ENCODE measurements at places on chromosomes 12 and 14.

DNA sequence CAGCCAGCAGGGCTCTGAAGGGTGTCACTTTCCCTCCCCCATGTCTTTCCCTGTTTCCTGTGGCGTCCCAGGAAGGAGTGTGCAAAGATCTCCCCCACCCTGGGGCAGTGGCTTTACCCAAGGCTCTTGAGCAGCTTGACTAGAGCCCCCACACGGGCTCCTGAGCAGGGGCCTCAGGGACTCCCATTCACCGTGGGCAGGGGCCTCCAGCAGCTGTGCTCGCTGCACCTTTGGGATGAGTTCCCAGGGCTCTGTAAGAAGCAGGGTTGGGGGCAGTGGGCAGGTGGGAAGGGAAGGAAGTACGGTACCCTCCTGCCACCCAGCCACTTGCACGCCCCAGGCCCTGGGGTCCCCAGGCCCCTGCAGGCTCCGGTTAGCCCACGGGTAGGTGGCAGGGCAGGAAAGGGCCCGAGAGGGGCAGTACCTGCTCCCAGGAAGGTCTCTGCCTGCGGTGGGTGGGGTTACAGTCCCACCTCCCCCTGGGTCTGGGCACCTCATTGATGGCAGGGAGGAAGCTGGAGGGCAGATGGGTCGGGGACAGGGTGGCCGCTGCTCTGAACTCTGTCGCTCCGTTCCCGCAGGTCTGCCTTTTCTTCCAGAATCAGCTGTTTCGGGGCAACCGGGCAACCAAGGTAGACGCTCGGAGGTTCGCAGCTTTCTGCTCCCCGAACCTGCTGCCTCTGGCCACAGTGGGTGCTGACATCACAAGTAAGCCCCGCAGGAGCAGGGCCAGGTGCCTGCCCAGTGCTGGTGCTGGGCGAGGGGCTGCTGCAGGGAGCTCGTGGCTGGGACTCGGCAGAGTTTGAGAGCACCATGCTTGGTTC, 13.0 kb downstream of the ASPG start:
- no peak for DNase-seq

- DNase-seq: no peak
These were observed 6.4 kb upstream of the EP400 start for GRCh38 chr12:131943389-131943788.

DNA sequence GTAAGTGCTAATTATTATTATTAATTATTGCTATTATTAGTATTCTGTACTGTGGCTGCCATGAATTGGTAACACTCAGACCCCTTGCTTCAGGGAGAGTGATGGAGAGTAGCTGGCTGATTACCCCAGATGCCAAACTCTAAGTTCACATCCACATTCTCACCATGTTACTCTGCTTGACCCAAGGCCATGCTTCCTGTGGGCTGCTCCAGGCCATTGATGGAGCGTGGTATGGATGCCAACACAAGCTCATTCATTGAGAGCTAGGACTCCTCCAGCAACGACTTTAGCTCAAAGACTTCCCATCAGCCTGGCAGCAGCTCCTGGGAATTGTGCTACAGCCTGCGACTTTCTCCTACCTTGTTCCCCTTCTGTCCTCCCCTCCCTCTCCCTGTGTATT, 233.4 kb downstream of the MSRB3 start:
- DNase-seq: no peak

GRCh38 chr14:20873370-20874177, 17.6 kb upstream of the RNASE3 start:
- DNase-seq: peak; percentile 72

GRCh38 chr12:62268956-62269355, 8.8 kb downstream of the USP15 start:
- DNase-seq: no peak

DNA sequence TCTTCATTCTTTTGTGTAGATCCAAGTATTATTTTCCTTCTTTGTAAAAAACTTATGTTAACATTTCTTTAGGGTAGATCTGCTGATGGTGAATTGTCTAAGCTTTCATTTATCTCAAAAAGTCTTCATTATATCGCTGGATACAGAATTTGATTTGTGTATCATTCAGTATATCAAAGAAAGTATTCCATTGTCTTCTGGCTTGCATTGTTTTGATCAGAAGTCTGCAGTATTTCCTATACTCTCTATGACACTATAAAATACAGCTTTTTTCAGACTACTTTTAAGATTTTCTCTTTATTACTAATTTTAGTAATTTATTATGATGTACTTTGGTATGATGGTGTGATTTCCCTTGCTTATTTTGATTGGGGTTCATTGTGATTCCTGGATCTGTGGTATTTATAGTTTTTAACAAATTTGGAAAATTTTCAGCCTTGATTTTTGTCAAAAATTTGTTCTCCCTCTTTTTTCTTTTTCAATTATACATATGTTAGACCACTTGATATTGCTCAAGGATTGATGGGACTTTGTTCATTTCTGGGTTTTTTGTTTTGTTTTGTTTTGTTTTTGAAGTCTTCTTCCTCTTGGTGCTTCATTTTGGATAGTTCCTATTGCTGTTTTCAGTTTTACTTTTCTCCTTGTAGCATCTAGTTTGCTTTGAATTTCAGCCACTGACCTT, 176.5 kb downstream of the ZFP36L1 start:
- DNase-seq: no peak

- DNase-seq: no peak
These were observed 87.6 kb downstream of the SLC15A5 start for GRCh38 chr12:16189849-16190248.

DNA sequence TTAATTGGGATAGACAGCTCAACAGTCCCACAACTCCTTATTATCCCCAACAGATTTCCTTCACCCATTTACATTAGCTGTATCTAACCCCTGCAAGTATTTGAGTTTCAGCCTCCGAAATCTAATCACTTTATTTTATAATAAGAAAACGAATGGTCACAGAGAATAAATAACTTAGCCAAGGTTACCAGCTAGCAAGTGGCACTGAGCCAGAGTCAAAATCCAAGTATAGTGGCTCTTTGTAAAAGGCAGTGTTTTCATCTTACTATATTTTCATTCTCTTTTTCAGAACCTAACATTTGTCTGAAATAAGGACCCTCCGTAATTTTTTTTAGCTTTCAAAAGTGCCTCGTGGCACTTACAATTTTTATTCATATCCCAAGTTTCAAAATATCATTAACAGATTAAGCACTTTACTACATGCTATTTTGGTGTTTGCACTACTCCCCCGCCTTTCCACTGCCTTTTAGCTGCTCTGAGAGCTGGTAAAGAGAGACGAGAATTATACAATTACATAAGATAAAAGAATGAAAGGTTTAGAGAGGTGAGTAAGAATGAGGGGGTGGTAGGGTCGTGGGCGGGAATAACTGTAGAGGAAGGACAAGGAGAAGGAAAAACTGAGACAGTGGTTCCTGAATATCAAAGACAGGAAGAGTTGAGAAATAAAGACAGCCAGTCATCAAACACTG, 3.7 kb upstream of the USP15 start:
- no peak for DNase-seq

DNA sequence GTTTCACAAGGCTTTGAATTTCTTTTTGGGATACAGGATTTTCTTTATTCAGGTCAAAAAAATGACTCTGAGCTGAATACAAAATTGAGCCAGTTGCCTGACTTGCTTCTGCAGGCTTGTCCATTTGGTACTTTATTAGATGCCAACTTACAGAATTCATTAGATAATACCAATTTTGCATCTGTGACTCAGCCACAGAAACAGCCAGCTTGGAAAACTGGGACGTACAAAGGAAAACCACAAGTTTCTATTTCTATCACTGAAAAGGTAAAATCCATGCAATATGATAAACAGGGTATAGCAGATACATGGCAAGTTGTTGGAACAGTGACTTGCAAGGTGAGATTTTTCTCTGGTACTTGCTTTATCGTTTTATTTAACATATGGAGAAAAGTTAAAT, 5.8 kb downstream of the AP5M1 start:
- DNase-seq: no peak

- DNase-seq: peak; percentile 84
These were observed 11.5 kb downstream of the ZFP36L1 start for GRCh38 chr14:68781161-68782021.

DNA sequence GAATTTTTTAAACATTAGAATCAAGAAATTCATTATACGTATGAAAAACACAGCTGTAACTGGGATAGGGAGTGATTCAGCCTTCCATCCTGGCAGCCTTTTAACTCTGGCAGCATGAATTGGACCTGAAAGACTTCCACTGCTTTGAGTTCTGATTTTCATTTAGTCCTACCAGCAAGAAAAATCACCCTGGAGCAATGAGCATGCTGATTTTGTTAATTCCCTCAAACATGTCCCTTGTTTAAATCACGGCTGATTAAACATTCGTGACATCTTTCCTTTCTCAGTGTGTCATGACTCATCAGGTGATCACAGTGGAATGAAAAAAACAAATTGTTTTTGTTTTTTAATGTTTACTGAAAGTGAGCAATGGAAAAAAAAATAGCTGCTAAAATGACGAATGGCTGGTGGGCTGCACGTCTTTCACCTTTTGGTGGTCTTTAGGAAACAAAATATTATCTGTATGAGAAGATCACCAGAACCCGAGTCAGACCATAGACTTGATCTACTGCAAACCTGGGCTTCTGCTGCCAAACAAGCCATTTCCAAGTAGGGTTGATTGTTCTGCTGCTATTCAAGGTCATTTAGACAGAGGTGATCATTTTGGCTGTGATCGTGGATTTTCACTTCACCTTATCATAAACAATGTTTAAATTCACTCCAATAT, 67.0 kb upstream of the CAND1 start:
- DNase-seq: no peak

DNA sequence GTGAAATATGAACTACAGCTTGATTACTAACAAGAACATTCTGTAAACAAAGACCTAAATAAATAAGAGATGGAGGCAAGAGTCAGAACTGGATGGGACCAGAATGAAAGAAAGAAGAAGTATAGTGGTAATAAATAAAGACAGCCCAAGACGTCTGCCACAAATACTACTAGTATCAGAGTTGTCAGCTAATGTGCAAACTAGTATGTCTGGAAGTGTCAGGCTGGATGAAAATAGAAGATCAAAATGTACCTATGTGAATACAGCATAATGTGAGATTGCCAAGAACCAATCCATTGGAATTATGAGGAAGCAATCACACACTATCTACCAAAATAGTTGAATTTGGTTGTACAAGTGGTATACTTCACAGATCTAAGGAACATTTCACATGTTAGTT, 353.0 kb downstream of the BTG1 start:
- no peak for DNase-seq

DNA sequence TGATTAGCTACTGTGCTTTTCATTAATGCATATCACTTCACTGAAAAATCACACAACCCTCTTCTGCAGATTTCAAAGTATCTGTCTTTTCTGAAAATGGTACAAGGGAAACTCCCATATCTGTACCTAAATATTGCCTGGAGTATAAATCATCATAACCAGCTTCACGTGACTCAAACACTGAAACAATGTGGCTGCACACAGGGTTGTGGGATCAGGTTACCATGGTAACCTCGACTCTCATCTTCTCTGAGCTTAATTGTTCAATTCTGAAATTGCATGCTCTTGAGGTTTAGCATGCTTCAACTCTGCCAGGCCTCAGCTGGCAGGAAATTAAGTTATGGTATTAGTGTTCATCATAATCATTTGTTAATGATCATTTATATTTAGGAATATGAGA, 77.5 kb upstream of the CPSF6 start:
- DNase-seq: peak; percentile 55

GRCh38 chr14:68727315-68728047, 65.4 kb downstream of the ZFP36L1 start:
- DNase-seq: no peak

- no peak for DNase-seq
These were observed 38.5 kb downstream of the SPTB start for GRCh38 chr14:64841121-64841651.

GRCh38 chr12:50984586-50985298, 32.4 kb downstream of the HIGD1C start:
- no peak for DNase-seq

- no peak for DNase-seq
These were observed 448.3 kb downstream of the PCNX1 start for GRCh38 chr14:71355324-71356201.

DNA sequence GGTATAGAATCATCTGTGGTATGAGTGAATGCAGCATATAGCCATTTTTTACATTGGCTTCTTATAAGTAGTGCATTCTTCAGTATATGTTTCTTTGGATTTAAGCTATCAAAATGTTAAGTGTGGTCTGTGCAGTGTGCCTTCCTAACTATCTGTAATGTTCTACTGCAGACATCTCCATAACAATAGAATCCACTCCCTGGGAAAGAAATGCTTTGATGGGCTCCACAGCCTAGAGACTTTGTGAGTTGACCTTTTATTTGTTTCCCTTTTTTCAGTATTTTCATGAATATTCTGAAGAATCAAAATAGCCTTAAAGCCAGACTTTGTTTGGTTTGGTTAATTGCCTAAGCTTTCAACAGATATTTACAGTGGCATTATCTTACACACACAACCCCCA, 107.2 kb downstream of the ZFC3H1 start:
- DNase-seq: no peak

- DNase-seq: no peak
These were observed 61.7 kb downstream of the PPP1R36 start for GRCh38 chr14:64611358-64612020.

Data from CD4-positive, alpha-beta T cell treated with Interleukin-21 for 1 hour (primary cell).